NCI-H774 (cell line): ENCODE measurements at places on chromosomes 11 and 22.
A peak's percentile ranks its signal among the peaks of the same experiment; 100 is the strongest.

- DNase-seq, result peak; percentile 28
Measured at GRCh38 chr11:122879785-122880184, 2.8 kb upstream of the JHY start.

DNA sequence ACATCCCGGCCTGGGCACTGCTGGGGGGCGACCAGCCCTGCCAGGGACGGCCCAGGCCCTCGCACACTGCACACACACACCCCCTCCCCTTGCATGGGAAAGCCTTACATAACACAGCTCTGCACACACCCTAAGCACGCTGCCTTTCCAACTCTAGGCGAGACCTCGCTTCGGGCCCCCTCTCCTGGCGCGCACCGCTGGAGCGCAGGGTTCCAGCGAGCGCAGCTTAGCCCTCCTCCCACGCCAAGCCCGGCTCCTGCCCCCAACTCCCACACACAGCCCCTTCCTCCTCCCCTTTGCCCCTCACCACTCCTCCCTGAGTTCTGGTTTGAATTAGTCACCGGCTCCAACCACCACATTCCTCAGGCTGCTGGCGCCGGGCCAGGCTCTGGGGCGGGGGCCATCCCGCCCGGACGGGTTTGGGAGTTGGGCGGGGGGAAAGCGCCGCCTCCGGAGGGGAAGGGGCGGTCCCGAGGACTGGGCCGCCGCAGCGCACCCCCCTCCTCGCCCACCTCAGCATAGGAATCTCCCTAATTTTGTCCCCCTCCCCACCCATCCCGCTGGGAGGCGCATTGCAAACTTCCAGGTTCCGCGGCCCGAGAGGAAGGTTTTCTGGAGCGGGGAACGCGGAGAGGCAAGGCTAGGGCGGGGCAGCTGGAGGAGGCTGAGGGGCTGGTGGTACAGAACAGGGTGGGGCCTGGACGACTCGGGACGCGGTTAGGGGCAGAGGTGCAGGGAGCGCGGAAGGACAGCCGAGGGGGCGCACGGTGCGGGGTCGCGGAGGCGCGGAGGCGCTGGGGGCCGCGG lies 966 bp downstream of the AHNAK start:
- no peak for DNase-seq

DNA sequence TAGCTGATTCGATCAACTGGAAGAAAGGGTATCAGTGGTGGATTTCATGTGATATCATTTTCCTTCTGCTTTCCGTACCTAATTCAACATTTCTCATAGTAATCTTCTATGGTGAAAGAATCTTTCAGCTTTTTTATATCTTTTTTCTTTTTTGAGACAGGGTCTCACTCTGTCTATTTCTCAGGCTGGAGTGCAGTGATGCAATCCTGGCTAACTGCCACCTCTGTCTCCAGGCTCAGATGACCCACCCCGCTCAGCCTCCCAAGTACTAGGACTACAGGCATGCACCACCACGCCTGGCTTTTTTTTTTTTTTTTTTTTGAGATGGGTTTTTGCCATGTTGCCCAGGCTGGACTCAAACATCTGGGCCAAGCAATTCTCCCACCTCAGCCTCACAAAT lies 18.6 kb upstream of the CHORDC1 start:
- DNase-seq, result peak; percentile 82

- DNase-seq, result no peak
Measured at GRCh38 chr11:106088896-106089295, 11.4 kb downstream of the AASDHPPT start.

- no peak for DNase-seq
Measured at GRCh38 chr11:15234796-15235195, 120.1 kb downstream of the INSC start.

DNA sequence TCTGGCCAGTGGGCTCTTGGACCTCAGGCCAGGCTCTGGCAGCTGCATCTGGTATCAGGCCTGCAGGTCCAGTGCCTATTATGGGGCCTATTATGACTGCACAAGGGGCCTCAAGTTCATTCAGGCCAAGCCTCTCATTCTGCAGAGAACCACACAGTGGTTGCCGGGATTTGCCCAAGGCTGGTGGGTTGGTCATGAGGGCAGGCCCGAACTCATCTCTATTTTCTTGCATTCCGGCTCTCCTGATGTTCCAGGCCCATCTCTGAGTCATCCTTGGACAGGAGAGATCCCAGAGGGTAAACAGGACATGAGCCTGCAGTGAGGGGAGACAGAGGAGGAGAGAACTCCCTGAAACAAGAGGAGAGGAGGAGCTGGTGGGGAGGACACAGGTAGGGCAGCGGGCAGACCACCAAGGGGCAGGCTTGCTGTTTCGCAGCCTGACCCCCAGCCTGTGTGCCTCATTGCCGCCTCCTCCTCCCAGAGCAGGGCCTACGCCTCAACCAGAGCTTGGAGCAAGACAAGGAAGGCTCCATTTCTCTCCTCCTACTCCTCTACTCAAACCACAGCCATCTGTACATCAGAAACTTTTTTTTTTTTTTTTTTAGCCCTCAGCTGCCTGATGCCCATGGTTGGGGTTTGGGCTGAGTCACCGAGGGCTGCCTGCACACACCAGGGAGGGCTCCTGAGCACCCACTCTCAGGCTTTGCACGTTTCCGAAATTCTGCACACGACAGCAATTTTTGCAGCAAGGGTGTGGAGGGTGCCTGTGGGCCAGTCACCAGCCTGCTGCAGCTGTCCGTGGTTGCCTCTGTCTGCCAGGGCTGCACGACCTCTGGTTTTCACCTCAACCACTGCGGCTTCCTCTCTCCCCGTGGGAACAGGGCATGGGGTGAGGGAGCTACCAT lies 12.7 kb upstream of the TREH start:
- DNase-seq, result no peak

DNA sequence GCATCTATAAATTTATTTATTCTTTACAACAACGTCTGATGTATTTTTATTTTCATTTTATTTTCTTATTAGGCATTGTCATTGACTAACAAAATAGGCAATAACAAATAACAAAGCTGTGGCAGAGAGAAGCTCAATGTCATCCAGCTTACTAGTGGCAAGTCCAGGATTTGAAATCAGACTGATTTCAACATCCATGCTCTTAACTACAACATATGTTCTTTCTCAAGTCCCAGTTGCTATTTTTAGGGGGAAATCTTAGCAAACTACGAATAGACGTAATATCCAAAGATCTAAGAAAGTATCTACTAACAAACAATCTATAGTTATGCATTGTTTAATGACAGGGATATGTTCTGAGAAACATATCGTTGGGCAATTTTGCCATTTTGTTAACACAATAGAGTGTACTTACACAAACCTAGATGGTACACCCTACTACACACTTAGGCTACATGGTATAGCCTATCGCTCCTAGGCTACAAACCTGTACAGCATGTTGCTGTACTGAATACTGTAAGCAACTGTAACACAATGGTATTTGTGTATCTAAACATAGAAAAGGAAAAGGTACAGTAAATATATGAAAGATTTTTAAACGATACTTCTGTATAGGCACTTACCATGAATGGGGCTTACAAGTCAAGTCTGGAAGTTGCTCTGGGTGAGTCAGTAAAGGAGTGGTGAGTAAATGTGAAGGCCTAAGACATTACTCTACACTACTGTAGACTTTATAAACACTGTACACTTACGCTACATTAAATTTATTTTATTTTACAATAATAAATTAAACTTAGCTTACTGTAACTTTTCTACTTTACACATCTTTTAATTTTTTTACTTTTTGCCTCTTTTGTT lies 151.3 kb downstream of the DLG2 start:
- no peak for DNase-seq

DNA sequence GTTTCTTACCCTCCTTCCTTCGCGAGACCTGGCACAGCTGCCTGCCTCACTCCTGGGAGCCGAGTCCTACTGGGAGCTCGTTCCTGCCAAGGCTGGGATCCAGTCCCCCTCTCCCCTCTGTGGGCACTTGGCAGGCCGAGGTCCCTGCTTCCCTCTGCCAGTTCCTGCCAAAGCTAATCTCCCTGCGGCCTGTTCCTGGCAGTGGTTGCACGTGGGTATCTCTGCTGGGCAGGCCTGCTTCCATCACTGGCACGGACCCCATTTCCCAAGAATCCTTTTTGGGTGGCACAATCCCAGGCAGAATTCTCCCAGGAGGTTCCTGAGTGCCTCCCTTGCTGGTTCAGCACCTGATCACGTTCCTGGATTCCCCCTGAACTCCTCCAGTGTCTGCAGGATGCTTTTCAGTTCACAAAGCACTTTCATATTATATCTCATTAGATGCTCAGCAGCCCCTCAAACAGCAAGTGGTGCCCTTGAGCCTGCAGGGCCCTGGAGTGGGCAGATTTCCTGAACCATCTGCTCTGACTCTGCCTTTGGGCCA lies 96.5 kb downstream of the RRM1 start:
- DNase-seq, result no peak

DNA sequence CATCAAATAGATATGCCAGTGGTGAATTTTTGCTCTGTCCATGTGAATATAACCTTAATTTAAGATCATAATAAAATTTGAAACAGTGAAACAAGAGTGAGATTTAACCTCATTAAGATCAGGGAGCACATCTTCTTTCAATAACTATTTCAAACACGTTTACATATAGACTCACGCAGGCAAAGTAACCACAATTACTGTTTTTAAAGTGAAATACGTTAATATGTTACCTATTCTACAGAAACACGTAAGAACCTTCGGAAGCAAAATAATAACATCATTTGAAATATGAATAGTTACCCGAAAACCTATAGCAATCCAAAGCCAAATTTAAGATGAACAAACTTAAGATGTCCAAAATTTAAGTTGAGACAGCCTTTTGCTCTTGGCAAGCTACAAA lies 136.2 kb upstream of the ZC3H12C start:
- no peak for DNase-seq

DNA sequence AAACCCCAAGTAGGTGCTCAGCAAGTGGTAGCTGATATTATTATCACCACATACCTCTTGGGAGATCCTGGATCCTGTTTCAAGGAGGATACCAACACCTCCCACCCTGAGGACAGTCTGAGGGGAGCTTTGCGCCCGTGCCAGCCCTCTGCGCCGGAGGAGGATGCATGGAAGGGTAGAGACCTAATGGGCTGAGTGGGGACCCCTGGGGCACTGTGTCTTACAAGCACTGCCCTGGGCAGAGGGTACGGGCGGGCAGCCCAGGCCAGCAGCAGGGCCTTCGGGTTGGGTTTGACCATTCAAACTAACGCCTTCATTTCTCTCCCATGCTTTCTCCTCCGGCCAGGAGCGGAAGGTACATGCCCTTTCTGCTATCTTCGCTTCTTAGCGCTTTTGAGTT lies 26.3 kb downstream of the MYBPC3 start:
- DNase-seq, result no peak

- DNase-seq, result peak; percentile 4
Measured at GRCh38 chr11:94786264-94787126, 18.3 kb downstream of the AMOTL1 start.

DNA sequence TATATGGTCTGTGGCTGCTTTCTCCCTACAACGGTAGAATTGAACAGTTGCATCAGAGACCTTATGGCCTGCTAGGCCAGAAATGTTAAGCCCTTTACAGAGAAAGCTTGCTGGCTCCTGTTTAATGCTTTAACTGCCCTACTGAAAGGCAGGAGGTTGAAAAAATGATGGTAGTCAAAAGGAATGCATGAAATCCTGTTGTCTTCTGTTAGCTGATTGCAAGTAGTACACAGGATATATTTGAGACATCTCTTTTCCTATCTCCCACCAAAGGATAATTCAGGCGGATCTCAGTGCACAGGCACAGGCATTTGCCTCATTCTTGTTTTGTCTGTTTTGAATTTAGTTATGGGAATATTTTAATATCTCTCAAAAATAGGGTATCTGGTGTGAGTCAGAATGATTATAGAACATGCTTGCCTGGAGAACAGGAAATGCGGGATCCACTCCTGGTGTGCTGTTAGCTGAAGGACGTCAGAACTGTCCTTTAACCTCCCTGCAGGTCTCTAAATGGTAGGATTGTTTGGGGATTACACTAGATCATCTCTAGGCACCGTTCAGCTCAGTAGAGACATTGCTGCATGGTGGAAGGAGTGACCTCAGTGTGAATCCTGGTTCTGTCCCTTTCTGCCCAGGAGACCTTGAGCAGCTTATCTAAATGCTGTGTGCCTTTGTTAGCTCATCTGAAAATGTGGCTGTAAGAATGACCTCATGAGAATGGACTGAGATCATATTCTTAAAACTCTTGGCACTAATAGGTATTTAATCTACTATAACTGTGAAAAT lies 49.5 kb downstream of the PACS1 start:
- DNase-seq, result no peak

GRCh38 chr11:36091256-36091811 lies 147.5 kb downstream of the LDLRAD3 start:
- DNase-seq, result no peak

DNA sequence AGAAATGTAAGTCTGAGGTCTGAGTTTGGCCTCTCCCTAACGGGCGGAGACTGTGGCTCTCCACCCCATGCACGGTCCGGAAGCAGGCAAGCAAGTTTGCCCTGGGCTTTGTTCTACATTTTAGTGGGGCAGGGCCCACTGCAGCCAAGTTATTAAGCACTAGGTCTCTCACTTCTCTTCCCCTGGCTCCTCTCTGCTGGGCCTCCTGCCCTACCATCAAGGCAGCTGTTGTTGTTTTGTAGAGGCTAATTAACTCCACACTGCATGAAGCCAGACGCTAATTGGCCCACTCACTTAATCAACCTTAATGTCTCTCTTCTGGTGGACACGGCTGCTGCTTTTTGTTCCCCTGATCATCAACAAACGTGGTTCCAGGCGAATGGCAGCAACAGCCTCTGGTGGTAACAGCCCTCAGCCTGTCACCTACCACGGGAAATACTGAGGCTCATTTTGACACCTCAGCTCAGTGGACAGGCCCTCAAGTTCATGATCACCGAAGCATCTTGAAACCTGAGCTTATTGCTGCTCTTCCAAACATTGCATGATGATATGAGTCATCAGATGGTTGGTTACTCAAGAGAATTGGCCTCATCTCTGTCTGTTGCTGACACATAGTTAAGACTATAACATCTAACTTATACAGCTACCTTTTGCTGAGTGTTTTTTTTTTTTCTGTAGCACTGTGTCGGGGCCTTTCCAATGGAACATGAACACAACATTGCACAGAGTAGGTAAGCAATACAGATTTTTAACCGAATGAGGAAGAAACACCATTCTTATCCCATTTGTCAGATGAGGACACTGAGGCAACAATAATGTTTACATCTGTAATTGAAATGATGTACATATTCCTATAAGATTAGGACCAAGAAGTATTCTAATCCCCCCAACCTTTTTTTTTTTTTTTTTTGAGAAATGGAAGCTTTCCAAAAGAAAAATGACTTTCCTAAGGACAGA lies 20.8 kb upstream of the LMO2 start:
- DNase-seq, result no peak

- DNase-seq, result no peak
Measured at GRCh38 chr22:17972385-17973191, 51.8 kb downstream of the MICAL3 start.

DNA sequence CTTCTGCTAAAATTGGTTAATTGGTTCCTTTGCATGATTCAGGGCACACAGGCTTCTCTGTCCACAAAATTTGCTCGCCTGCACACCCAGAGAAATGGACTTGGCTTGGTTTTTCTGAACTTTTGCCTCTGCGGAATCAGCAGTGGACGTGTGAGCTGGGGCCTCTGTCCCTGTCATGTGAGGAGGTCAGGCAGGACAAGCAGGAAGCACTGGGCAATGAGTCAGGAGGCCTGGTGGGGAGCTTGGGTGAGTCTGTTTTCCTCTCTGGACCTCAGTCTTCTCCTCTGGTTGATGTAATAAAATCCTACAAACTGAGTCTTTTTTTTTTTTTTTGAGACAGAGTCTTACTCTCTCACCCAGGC lies 10.4 kb upstream of the CELSR1 start:
- DNase-seq, result no peak

GRCh38 chr11:131977231-131977630 lies 606.8 kb downstream of the NTM start:
- DNase-seq, result no peak
